ENCODE measurements at places on chromosomes 2 and 18.

GRCh38 chr2:144288438-144288837 lies 231.5 kb downstream of the ZEB2 start:
- no peak for DNase-seq

DNA sequence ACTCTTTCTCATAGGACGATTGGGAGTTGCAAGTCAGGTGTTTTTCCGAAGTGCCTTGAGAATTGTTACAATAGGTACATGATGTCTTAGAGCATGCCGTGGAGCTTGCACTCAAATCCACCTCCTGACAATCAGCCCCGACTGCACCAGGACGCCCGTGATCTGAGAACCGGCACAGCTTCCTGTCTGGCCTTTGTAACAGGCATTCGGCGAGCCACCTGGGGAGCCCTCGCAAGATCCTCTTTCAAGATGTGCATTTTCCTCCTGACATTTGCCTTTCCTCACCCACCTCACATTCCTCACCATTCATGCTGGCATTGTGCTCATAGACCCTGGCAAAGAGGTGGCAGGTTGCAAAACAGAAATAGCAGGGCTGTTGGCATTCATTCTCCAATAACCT lies 427.3 kb downstream of the GALR1 start:
- DNase-seq, result no peak

DNA sequence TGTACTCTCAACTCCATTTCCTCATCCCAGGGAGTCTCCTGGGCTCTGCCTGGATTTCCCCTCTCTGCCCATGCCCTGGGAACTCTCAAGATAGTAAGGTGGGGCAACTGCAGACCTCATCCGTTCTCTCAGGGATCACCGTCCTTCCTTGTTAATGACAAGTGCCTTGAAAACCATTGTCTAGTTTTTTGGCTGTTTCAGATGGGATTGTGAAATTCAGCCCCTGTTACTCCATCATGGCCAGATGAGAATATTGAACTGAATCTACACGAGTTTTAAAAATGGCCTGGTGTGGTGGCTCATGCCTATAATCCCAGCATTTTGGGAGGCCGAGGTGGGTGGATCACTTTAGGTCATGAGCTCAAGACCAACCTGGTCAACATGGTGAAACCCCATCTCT lies 665 bp upstream of the HRH4 start:
- DNase-seq, result no peak

- no peak for DNase-seq
Measured at GRCh38 chr18:45482286-45482685, 133.0 kb upstream of the SLC14A2 start.

DNA sequence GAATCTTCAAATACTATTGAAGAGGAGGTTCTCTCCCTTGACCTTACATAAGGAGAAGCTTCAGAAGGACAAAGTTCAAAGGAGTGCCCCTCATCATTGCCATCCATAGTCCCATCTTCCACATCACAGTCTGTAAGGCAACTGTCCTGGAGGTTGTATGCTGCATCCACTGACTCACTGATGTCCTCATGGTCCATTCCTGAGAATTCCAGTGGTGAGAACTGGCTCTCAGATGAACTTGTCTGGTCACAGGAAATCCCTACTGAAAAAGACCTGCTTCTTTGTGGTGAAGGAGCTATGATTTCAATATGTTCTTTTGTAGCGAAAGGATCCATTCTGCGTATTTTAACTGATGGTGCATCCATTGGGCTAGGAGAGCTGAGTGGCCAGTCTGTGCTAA lies 52.2 kb downstream of the EIF2AK3 start:
- DNase-seq, result no peak

DNA sequence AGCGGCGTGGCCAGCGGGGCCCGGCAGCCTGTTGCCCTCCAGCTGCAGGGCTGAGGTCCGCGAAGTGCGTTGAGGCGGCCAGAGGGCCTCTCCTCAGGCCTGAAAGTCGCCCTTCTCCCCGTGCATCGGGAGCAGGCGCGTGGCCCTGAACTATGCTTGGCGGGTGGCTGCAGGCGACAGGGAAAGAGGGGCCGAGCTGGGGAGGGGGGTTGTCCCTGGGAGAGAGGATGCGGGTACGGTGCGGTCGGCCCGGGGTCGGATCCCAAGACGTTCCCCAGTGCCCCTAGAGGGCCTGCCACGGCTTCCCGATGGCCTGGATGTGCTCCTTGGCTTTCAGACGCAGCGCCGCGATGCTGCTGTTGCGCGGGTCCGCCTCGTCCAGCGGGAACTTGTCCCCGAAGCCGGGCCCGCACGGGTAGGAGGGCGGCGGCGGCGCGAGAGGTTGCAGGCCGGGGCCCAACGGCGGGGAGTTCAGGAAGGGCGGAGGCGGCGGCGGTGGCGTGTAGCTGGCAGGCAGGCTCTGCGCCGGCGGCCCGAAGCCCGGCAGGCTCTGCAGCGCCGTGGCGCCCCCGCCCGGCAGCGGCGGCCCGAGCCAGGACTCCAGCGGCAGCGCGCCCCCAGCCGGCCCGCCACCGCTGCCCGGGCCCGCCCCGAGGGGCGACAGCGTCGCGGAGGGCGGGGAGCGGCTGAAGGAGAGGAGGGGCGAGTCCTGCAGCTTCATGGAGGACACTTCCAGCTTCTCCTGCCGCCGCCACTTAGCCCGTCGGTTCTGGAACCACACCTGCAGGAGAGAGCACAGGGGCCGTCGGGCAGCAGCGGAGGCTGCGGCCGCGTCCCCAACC lies 4.3 kb downstream of the RAX start:
- DNase-seq, result no peak

- no peak for DNase-seq
Measured at GRCh38 chr2:164569378-164569777, 51.9 kb downstream of the GRB14 start.

- DNase-seq, result no peak
Measured at GRCh38 chr2:37343537-37344434, 644 bp upstream of the QPCT start.

DNA sequence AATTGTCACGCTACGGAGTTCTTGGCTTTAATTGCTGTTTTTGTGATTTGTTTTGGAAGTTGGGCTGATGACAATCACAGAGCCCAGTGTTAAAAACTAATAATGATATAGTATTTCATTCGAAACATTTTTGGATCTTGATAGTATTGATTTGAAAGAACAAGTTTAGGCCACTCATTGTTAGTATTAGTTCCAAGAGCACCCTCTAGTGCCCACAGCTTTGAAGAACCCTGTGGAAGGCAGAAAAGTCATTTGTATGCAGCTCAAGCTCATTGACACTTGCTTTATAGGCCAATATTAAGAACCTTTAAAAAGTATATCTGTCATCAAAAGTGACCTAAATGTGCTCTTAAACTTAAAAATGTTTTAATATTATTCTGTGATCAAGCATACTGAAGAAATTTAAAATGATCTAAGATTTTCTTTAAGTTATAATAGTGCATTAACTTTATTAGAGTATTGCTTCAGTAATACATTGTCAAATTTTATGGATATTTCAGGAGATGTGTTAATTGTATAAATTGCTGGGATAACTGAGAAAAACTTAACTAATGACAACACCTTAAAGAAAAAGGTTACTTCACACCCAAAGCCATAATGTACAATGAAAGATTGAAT lies 191.0 kb downstream of the GRB14 start:
- no peak for DNase-seq

GRCh38 chr2:178506524-178506923 lies 26.3 kb downstream of the PLEKHA3 start:
- no peak for DNase-seq

GRCh38 chr2:1969701-1970015 lies 225.3 kb upstream of the PXDN start:
- DNase-seq, result no peak

GRCh38 chr2:149075105-149075504 lies 36.6 kb downstream of the LYPD6B start:
- no peak for DNase-seq

- no peak for DNase-seq
Measured at GRCh38 chr18:44973282-44973681, 292.6 kb downstream of the SETBP1 start.

DNA sequence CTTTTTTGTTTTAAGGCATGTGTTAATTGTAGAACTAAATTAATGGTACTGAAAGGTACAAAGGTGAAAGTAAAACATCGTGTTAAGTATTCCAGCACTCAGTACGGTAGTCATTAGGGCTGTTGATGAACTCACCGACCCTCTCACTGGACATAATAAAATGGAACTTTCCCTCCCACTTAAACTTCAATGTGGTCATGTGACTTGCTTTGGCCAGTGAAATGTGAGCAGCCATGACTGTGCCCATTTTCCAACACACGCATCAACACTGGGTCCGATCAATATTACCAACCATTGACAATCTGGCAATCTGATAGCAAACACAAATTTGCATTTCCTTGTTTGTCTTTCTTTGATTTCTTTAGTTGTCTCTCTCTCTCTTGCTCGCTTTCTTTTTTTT lies 125.1 kb downstream of the SPP2 start:
- no peak for DNase-seq

Data from BJ (cell line).